8988T (cell line): ENCODE measurements at places on chromosomes 1 and 21.

- DNase-seq, result no peak
Measured at GRCh38 chr1:232722626-232723025, 82.6 kb upstream of the MAP10 start.

- no peak for DNase-seq
Measured at GRCh38 chr1:156663178-156663577, 14.0 kb downstream of the NES start.

- no peak for DNase-seq
Measured at GRCh38 chr1:214862421-214862820, 220.1 kb upstream of the KCNK2 start.

GRCh38 chr1:3221112-3222041, 152.4 kb downstream of the PRDM16 start:
- DNase-seq, result no peak

DNA sequence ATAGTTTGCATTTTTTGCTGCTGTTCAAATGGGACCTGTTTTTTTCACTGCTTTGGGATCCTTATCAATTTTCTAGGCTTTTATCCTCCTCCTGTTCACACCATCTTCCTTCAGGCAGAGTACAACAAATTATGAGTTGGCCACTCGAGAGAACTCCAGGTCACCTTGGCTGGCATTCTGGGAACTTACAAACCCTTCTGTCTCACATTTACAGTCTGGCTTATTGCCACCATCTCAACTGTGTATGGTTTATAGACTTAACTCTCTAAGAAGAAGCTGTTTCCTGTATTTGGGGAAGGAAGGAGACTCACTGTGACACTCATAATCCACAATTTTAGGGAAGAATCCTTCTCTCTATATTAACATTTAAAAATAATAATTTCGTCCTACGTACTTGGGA, 5.4 kb upstream of the ZNF691 start:
- DNase-seq, result no peak

DNA sequence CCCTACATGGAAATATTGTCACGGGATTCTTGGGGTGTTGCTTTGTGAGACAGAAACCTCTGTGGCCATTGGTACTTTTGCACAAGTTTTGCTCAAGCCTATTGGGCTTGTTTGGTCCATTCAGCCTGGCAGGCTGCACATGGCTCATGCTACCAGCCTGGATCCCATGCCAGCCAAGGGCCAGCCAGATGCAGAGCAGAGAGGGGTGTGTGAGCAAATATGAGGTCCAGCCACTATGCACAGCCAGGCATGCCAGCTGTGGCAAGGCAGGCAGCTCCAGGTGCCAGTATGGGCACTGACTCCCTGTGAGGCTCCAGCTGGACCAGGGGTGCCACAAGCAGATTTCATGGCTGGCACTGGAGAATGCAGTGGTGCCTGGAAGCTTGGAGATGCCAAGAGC, 6.7 kb upstream of the CHD1L start:
- DNase-seq, result no peak

DNA sequence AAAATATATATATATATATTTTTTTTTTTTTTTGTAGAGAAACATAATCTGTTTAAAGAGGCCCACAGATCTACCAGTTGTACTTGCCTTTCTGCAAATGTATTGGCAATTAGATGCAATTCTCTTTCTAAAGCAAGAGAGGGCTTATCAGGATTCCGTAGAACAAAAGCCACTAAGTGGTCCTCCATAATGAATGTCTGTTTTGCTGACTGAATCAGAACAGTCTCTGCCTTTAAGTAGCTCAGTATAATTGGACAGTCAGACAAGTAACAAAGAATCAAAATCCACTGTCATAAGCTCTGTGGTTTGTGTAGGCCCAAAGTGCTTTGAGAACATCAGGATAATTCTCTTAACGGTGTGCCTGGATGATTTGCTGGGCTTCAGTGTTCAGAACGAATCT, 17.3 kb downstream of the SARS1 start:
- no peak for DNase-seq
